Skeletal muscle cell (primary cell): ENCODE measurements at places on chromosomes 16 and 17.
A peak's percentile ranks its signal among the peaks of the same experiment; 100 is the strongest.

- peak; percentile 0 for DNase-seq
Measured at GRCh38 chr17:10471858-10472257, 2.5 kb upstream of the MYH4 start.

DNA sequence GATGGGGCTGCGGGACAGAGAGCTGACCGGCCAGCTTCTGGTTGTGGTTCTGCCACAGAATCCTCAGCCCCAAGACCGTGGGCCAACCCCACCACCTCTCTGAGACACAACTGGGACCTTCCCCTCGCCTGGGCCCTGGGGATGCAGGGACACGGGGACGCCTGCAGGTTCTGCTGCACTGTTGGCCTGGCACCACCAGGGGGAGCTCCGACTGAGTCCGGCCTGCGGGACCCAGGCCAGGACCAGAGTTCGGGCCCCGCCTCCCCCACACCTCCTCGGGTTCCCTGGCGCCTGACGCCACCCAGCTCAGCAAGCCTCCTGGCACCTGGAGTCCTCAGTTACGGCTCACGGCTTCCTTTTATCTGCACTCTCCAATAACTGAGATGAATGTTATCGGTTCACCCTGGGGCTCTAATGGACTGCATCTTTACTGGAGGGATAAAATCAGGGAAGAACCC, 27.3 kb downstream of the TBC1D16 start:
- DNase-seq: no peak

- no peak for DNase-seq
Measured at GRCh38 chr17:79255926-79256585, 181.4 kb downstream of the ENGASE start.

DNA sequence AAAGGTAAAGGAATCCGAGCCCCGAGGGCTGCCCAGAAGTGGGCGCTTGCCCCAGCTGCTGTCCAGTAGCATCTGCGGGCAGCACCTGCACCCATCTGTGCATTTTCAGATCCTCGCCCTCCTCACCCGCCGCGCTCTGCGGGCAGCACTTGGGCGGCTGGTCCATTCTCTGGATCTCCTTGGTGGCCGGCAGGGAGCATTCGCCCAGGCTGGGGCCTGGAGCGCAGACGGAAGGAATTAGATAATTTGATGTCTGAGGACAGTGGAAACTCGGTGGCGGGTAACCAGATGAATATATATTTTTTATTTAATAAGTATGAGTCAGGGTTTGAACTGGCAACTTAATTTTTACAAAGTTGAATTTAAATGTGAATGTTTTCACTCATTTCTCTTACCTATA, 88.5 kb downstream of the NPIPB11 start:
- no peak for DNase-seq

DNA sequence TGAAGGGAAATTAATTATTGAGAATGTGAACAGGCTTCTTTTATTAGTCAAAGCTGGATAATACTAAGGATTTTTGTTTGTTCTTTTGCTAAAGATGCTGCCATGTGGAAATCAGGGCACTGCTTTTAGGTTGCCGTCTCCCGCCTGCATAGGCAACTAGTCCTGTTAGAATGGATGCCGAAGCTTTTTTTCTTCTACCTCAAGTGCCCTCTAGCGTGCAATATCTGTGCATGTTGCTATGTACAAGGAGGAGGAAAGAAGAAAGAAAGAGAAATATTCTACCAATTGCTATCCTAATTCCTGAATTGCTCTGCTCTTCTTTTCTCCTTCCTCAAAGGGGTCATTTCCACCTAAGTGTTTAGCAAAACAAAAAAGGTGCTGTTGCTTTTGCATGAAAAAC, 5.2 kb upstream of the CDH8 start:
- DNase-seq: no peak

DNA sequence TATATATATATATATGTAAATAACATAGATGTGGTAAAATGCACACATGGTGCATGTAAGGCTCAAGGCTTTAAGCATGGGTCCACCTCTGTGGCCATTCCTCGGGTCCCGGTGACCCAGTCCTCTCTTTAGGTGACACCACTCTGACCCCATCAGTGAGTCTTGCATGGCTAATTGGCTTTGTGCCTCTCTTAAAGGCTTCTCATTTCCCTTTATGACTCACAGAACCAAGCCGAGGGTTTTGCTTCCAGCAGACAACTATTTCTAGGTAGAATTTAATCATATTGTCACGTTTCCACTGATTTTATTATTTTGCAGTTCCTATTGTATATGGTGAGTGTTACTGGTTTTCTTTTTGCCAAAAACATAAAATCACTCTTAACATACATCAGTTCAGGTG, 59.7 kb downstream of the PLCG2 start:
- DNase-seq: no peak

DNA sequence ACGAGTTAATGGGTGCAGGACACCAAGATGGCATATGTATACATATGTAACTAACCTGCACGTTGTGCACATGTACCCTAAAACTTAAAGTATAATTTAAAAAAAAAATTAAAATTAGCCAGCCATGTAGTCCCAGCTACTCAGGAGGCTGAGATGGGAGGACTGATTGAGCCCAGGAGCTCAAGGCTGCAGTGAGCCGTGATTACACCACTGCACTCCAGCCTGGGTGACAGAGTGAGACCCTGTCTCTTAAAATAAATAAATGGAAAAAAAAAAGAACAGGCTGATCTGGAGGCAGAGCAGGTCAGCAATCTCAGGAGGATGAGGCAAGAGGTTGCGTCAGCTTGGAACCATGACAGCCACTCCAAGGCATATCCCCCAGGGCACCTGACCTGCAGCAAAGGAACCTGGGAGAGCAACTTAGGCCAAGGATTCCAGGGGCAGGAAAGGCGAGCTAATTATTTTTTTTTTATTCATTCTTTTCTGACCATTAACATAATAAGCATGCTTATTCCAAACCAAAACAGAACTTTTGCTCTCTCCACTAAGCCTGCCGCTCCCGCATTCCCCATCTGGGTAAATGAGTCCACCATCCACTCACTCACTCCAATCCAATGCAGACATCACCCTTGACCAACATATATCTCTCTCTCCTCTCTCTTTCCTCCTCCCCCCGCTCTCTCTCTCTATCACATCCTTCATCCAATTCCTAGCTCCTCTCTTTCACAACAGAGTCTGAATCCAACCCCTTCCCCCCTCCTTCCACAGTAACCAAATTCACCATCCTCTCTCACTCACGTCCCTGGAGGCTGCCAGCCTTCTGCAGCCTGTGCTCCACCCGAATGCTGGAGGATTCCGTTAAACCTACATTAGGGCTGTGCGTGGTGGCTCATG, 47.7 kb downstream of the TK2 start:
- DNase-seq: no peak

- no peak for DNase-seq
Measured at GRCh38 chr16:66261826-66262225, 104.7 kb upstream of the CDH5 start.

DNA sequence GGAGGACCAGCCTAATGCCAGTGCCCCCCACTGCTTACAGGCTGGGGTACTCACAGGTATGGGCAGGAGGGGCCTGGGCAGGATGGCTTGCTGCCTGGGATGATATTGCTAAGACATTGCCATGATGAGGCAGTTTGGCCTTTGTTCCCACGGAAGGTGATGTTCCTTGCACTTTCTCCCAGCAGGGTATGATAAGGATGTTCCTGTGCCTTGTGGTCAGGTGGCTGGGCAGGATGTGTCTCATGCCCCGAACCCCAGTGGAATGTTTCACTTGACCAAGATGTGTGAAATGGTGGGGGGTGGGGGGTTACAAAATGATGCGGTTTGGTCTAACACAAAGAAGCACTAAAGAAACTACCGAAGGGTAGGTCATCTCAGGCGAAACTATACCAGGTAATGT, 337.8 kb upstream of the ZFHX3 start:
- DNase-seq: no peak

- no peak for DNase-seq
Measured at GRCh38 chr17:44408786-44409185, 19.3 kb upstream of the ITGA2B start.

DNA sequence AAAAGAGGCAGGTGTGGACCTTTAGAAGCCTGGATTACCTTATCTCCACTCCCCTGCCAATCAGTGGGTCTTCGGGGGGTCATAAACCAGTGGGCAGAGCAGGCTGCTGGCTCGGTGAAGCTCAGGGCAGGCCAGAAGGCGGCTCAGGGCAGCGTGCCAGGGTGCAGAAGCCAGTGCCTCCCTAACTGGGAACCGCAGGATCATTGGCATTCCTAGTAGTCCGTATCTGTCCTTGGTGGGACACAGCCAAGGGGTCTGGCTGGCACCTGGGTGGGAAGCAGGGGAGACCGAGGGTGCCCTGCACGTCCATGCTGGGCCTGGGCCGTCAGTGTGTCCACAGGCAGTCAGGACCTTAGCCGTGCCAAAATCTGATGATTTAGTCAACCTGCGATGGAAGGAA, 76.8 kb downstream of the SEC14L1 start:
- DNase-seq: no peak

- DNase-seq: no peak
Measured at GRCh38 chr16:88866151-88866920, at the start of gene PABPN1L. TSS of gene PABPN1L (minus strand) at chr16:88866660. CDS start at chr16:88866606, 54 bp downstream.

DNA sequence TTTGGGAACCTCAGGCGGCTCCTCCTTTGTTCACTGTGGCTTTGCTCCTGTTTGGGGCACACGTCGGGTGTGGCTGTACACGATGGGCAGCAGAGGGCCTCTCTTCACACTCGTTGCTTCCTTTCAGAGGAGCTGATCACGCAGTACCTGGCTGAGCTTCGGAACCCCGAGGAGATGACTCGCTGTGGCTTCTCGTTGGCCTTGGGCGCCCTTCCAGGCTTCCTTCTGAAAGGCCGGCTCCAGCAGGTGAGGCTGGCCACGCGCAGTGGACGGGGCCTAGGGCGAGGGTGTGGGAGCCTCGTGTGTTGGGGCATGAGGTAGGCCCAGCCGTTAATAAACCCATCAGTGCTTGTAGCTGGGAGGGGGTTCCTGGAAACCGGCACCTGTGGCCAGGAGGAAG, 85.0 kb upstream of the ZNF750 start:
- DNase-seq: no peak

DNA sequence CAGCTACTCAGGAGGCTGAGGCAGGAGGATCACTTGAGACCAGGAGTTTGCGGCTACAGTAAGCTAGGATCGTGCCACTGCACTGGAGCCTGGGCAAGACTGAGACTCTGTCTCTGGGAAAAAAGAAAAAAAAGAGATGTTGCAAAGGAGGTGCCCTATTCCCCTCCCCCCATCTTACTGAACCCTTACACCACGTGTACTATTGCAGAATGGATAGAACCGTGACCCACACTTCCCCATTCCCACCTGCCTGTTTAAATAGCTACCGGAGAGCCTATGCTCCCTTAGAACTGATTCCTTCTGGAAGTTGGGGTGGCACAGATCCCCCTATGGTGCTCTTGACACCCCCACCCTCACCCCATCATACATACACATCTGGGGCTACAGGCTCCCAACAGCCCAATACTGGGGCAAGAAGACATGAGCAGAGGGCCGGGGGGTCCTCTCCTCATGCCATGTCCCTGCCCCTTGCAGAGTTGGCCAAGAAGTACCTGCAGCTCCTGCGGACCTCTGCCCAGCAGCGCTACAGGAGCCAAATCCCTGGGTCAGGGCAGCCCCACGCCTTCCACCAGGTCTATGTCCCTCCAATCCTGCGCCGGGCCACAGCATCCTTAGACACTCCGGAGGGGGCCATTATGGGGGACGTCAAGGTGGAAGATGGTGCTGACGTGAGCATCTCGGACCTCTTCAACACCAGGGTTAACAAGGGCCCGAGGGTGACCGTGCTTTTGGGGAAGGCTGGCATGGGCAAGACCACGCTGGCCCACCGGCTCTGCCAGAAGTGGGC, 35.7 kb downstream of the NLRC5 start:
- no peak for DNase-seq

- no peak for DNase-seq
Measured at GRCh38 chr17:38455288-38455915, 27.1 kb downstream of the ARHGAP23 start.

DNA sequence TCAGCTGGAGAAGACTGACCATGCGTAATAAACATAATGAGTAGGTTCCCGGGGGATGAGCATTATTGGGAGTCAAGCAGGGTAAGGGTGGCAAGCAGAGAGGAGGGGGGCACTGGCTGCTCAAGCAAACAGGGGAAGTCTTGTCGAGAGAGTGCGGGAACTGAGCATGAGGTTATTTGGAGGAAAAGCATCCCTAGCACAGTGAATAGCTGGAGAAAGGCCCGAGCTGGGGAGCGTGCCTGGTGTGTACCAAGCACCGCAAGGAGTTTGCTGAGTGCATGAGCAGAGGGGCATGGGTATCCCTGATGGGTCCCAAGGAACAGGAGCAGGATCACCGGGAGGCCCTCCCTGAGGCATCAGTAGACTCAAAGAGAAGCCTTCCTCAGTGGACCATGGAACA, 17.2 kb downstream of the CYTH1 start:
- no peak for DNase-seq

GRCh38 chr17:15510361-15510760, 42.9 kb upstream of the CDRT4 start:
- DNase-seq: peak; percentile 31

GRCh38 chr17:41116297-41116696, 1.9 kb downstream of the KRTAP4-11 start:
- no peak for DNase-seq

DNA sequence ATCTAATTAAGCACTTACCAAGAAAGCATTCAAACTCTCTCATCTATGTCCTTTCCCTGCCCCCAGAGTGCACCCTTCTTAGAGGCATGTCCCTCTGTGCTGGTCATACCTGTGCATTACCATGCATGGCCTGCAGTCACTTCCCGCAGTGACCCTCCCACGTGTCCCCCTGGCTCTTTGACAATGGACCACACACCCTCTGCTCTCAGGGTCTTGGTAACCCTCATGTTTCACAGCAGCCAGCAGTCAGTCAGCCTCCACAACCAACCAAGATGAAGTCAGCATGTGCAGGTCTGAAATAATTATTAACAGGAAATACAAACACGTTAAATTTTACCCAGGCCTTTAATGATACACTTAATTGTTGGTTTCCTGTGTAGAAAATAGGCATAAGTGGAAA, 10.1 kb downstream of the KRT33A start:
- no peak for DNase-seq

DNA sequence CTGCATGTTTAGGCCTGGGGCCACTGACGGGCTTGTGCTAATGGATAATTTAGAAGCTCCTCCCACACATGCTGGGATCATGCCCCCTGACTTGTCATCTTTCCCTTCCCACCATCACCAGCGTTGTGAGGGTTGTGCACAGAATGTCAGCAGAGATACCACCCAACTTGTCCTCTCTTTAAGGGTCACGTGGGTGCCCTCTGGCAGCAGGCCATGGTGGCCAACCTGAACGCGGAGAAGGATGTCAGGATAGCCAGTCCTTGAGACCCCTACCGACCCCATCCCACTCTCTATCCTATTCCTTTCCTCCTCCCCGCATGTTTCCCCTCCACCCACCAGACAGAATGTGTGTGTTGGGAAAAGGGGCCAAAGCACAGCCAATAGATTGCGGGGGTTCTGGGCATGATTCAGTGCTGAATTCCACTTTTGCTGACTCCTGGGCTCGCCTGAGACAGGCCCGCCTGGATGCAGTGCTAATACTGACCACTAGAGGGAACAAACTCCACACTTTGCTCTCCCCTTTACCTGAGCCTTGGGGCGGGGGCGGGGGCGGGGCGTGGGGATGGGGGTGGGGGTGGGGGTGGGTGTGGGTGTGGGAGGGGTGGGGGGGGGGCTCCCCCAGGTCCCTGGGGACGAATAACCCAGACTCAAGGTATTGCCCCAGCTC, at the start of gene GH2:
TSS of gene GH2 (minus strand) at position 10 of the 667 bp plus-strand sequence. CDS start 143 bp downstream, outside the sequence.
- DNase-seq: no peak

GRCh38 chr17:55842405-55843158, 91.7 kb downstream of the PCTP start:
- peak; percentile 2 for DNase-seq

GRCh38 chr17:28346746-28347246, 10.5 kb downstream of the POLDIP2 start:
- no peak for DNase-seq

- no peak for DNase-seq
Measured at GRCh38 chr17:79279320-79279719, 204.7 kb downstream of the ENGASE start.
